NB4 (cell line): ENCODE measurements at places on chromosomes 11 and 22.

GRCh38 chr22:30219049-30219654, 27.4 kb downstream of the LIF start:
- no peak for DNase-seq

DNA sequence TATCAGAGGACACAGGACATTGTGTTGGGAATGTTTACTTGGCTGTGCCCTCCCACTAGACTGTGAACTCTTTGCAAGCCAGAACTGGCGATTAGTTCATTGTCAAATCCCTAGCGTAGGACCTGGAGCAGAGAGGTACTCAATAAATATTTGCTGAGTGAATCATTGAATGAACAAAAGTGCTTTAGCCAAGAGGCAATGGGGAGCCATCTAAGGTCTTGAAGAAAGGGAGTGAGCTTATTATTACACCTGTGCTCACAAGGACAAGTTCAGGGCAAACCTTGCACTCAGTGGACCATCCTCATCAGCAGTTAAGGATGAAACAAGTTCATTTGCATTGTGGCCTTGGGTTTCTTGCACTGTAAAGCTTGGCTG, 1.1 kb upstream of the RASSF10 start:
- no peak for DNase-seq

GRCh38 chr22:48705917-48706605, 1121.6 kb downstream of the BRD1 start:
- no peak for DNase-seq

- DNase-seq = no peak
Measured at GRCh38 chr11:132131961-132132360, 761.5 kb downstream of the NTM start.

DNA sequence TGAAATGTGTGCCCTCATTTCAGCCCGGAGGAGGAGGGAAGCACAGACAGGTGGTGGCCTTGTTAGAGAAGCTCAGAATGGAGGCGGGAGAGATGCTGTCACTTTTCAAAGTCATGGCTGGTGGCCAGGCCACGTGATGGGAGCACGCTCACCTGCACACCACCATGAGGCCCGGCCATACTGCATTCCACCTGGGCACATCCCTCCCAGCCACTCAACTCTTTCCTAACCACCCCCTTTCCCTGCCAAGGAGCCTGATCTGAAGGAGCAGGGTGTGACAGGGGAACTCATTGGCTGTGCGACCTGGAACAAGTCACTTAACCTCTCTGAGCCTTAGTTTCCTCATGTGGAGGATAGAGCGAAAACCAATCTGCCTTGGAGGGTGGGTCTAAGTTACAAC, 364.5 kb downstream of the CTTN start:
- DNase-seq = no peak

- DNase-seq = no peak
Measured at GRCh38 chr11:48064306-48064705, 83.9 kb downstream of the PTPRJ start.

DNA sequence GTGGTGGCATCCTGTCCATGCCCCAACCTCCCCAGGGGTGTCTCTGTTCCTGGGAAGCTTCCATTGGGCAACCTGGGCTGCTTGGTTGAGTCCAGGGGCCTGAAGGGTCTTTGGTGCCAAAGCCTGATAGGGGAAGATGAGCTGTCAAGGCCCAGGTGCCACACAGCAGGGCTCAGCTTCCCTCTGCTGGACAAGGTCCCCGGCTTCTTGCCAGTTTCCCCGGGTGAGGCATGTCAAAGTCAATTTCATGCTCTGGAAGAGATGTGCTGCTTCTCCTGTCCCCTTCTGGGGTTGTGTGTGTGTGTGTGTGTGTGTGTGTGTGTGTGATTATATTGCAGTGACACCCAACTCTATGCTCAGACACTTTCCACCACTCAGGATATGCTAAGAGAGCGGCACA, 26.9 kb downstream of the TP53I11 start:
- no peak for DNase-seq
